Stimulated activated CD8-positive, alpha-beta memory T cell treated with anti-CD3 and anti-CD28 coated beads, Interleukin-7, amount 100 ng/mL, for 24 hours (primary cell): ENCODE measurements at places on chromosomes 3 and 15.

- no peak for DNase-seq
Measured at GRCh38 chr3:119243712-119244111, 3.0 kb upstream of the B4GALT4 start.

DNA sequence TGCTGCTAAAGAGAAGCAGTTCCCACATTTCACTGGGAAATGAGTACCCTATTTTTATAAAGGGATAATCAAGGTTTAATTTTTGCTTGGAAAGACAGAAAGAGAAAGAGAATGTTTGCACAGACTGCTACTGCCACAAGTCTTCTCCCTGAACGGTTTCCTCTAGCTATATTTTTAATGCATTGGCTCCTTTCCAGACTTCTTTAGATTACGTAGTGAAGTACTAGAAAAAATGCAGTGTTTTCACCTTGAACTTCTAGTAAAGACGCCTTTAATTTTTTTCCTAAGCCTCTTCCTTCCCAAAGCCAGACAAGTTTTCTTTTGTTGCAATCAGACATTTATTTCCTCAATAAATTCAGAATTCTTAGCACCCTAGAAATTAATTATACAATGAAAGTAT lies 248.3 kb upstream of the CCDC54 start:
- no peak for DNase-seq

DNA sequence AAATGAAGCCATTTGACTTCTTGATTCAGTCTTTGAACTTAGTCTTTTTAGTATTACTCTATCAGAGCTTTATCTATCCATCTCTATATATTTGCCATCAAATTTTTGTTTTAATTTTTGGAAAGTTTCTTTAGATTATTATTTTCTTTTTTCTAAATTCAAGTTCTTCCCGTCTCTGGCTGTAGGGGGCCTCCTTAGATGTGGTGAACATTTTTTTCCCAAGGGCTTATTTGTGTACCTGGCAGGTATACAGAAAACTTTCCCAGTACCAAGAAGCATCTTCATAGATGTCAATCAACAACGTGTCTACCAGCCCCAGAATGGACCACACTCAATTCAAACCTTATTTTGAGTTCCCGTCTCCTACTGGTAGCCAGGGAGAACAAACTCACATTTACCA lies 486.8 kb upstream of the CNTN4 start:
- no peak for DNase-seq

- DNase-seq = no peak
Measured at GRCh38 chr3:134895181-134895580, 100.1 kb downstream of the EPHB1 start.

DNA sequence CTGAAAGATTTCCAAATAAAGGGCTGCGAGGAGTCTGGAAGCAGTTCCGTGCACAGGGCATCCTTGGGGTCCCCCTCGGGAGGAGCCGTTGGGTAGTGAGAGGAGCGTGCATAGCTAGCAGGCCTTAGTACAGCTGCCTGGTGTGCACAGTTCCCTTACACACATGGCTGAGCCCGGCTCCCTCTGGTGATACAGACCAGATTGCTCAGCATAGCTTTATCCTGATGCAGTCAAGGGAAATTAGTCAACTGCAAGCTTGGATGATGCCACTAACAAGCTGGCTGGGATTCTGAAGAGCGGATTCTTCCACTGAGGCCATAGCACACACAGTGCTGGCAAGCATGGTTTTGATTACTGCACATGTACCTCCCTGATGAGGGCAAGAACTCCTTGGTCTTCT lies 349.4 kb downstream of the LRTM1 start:
- DNase-seq = no peak

GRCh38 chr3:155382396-155383042 lies 89.0 kb upstream of the STRIT1 start:
- no peak for DNase-seq

GRCh38 chr3:183331498-183331897 lies 78.4 kb downstream of the B3GNT5 start:
- no peak for DNase-seq

DNA sequence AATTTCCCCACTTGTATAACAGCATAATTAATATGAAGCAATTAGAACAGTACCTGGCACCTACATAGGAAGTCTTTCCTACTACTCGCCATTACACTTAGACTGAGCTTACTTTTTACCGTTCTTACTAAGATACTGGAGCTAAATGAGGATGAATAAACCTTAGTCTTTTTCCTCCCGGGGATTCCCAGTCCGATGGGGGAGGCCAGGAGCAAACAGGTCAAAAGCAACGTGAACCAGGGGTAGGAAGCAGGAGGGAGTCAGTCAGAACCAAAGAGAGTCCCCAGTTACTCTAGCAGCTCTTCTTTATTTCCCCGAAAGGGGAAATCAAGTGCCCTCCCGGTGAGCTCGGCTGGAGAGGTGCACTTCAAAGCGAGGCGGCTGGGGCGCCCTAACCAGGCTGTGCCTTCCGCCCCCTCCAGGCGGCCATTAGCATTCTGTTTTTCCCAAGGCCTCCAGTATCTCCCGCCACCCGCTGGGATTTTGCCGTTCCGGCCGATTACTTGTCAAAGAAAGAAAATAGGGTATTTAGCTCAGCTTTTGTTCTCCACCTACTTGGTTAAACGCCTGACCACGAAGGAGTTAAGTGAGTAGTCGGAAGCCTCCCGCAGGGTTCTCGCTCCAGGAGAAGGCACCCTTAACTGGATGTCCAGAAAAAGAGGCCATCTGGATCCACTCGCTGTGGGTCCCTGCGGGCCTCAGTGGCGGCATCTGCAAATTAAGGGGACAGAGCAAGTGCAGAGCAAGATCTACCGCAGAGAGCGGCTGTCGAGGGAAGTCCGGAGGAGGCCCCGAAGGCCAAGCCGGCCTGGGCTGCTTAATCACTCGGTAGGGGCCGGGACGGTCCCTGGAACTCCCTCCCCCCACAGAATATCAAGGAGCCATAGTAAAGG lies 6.3 kb upstream of the EOMES start:
- DNase-seq = no peak

GRCh38 chr15:67074886-67075229 lies 9.5 kb downstream of the SMAD3 start:
- no peak for DNase-seq

GRCh38 chr3:8733332-8734094 lies at the start of gene CAV3:
TSS of gene CAV3 (plus strand) at chr3:8733802. CDS start at chr3:8733877, 75 bp downstream.
- no peak for DNase-seq

DNA sequence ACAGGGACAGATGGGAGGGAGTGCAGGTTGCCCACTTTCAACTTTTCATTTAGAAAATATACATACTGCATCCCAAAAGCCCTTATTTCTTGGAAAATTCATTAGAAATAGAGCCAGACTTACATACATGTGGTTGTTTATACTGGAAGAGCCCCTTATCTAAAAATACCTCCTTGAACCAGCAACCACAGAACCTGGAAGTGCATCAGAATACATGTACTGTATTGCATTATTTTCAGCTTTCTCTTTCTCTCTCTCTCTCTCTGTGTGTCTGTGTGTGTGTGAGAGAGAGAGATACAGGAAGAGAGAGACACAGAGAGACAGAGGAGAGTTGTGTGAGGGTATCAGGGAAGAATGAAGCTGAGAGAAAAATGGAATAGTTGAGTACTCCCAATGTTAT lies 29.5 kb upstream of the LSAMP start:
- DNase-seq = no peak

DNA sequence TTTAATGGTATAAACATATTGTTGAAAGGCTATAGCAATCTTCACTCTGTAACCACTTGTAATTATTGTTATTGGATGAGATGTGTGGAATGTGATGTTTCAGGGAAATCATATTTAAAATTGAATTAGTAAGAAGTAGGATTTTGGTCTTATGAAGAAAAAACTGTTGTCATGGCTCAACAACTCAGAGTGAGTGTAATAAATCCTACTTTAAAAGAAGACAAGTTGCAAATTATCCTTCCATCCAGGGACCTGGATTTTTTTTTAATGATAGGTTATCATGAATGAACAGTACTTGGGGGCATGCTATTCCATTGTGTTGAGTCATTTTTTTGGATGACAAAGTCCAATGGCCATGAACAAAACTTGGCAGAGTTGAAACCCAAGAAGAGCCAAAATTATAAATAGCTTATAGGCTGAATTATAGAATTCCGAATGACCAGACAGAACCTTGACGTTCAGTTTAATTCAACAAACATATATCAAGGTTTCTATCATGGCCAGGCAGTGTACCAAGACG lies 625.5 kb upstream of the ZNF717 start:
- DNase-seq = no peak

- DNase-seq = no peak
Measured at GRCh38 chr3:69774029-69774428, 34.8 kb downstream of the MITF start.

- no peak for DNase-seq
Measured at GRCh38 chr3:87370007-87370406, 93.6 kb upstream of the POU1F1 start.

GRCh38 chr3:196971094-196971698 lies 2.6 kb upstream of the PIGZ start:
- DNase-seq = no peak
